ENCODE measurements at places on chromosomes 13 and 19.

DNA sequence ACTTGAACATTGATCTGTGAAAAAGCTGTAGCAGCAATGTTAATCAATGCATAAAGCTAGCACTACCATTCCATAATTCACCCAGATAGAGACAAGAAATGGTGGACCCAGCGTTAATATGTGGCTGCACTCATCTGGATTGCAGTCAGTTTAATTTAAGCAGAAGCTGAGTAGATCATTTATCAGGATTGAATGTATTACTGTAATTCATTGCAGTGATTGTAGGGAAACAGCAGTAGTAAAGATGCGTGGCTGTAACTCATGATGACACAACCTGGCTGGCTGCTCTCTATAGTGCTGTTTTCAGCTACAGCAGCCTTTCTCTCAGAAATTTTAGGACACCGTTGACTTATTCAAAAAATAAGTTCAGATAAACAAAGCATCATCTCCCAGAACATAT, 499.5 kb upstream of the SLITRK6 start:
- no peak for DNase-seq

DNA sequence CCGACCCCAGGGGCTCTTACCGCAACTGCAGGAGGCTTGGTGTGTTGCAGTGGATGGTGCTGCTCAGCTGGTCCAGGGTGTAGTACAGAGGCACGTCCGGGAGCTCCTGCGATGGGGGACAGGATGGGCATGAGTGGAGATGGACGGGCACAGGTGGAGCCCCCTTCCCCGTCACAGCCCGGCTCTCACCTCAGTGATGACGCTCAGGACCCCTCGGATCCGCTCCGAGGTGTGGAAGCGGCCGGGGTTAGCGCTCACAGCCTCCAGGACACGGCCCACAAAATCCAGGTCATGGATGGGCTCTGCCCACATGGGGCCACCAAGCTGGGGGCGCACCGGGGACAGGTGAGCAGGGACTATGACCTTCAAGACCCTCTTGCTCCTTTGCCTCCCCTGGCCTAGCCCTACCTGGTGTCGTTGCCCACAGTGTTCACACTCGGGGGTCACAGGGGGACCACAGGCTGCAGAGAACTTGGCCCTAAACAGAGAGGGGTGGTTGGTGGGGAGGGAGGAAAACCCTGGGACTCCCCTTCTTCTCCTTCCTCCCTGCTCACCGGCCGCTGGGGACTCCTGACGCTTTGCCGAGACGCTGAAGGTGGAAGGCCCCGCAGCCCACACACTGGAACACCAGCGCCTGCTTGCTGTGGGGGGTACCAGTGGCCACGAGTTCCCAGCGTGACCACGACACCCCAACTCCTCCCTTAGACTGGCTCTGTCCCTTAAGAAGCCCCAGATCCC, 6.9 kb upstream of the LYL1 start:
- no peak for DNase-seq

DNA sequence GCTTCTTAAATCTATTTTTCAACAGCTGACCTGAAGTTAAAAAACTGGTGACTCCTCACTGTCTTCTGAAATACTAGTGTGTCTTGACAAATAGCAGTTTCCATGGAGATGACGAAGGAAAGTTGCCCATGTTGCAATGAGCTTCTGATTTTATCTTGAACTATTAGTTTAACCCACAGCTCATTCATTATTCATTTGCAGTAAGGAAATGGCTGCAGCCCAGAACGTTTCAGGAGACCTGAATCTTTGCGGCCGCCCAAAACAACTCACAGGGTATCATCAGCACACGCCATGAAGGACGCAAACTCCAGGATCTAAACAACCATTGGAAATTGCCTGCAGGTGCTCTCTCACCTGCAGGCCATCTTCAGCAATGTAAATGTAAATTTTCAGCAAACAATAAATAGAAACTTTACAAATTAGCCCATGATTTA, 142.5 kb downstream of the DCLK1 start:
- DNase-seq: no peak

- DNase-seq: no peak
These were observed 17.2 kb downstream of the BLOC1S3 start for GRCh38 chr19:45195764-45196163.

DNA sequence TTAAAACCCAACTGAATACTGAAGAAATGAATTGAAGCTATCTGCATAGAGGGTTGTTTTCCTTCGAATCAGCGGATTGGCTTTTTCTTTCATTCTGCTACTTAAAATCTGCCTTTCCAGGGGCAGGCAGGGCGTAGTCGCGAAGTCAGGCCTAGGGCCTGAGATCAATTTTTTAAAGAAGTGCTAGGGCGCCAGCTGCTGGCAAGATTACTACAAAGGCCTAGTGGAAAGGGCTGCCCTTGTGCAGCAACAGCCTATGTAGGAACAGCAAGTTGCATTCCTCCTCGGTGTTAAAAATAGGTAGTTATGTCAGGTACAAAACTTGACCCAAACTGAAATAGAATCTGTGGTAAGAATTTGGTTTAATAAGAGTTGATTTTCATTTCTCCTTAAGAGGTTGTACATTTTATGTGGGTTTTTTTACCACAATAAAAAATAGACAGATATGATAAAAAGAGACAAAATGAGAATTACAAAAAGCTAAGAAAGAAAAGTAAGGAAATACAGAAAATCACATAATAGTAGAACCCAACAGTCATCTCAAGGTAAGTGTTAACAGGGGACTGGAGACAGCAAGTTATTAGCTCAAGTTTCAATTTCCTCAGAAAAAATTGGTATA, 9.5 kb upstream of the URAD start:
- DNase-seq: peak; percentile 28

DNA sequence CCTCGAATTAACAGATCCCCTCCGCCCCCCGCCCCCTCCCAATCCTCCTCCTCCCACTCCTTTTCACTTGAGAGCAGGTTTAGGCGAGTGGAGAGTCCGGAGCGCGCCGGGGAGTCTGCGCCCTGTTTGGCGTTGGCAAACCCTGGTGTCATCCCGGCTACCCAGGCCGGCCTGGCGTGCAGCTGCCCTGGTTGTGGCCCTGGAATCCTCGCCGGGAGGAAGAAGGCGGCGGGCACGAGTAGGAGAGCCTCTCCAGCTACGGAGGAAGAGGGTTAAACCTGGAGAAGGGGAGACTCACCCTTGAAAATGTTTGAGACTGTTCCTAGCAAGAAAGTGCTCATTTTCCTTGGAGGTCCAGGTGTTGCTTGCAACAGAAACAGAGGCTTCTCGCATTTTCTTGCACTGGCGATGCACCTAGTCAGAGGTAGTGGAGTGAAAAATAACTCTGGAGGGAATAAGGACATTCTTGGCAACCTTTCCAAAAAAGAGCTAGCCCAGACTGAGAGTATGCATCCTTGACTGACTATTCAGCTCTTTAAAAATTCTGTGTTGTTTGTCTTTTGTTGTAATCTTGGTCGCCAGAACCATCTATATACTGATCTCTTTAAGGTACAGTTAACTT, 1.3 kb upstream of the SOX21 start:
- no peak for DNase-seq

DNA sequence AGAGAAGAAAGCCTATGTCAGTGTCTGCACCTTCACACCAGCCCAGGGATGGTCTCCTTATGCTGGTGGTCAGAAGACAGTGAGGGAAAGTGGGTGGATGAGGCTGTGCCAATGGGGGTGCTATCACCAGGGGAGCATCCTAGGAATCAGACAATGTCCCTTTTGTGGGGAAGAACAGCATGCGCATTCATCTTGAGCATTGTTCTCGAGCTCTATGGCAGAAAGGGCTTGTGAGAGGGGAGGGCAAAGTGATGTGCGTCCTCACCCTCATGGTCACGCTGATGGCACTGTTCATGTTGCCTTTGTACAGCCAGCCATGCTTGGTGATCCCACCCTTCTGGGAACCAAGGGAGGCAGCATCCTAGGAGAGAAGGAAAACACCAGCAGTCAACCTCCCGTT, 56.1 kb downstream of the DOCK9 start:
- no peak for DNase-seq

GRCh38 chr13:76331943-76332712, 554.1 kb downstream of the KCTD12 start:
- no peak for DNase-seq

- DNase-seq: no peak
These were observed 527 bp downstream of the PODNL1 start for GRCh38 chr19:13937479-13938300.

DNA sequence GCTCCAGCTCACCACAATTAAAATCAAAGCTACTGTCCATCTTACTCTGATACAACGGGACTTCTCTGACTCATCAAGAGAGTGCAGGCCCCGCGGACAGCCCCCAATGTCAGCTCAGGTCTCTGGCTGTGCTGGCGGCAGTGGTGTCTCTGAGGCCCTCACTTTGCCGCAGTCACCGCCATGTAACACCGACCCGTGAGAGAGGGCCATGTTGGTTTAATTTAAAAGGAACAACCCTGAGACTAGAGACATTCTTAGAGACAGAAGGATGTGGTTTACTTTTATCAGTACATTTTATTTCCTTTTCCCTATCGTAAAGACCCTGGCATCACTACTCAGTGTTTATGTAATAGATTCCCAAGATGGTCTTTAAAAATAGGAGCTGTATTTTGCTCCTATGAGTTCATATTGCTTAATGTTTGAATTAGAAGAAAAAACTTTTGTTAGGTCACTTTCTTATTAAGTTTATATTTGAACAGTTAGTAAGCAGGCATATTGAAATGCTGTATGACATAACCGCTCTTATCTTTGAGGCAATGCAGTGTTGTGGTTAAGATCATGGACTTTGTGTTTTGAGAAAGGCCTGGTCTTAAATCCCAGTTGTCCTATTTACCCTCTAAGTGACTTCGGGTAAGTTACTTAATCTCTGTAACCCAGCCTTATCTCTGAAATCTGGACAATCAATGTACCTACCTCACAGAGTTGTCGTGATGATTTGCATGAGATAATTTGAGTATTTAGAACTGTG, 23.4 kb downstream of the DGKH start:
- DNase-seq: no peak

DNA sequence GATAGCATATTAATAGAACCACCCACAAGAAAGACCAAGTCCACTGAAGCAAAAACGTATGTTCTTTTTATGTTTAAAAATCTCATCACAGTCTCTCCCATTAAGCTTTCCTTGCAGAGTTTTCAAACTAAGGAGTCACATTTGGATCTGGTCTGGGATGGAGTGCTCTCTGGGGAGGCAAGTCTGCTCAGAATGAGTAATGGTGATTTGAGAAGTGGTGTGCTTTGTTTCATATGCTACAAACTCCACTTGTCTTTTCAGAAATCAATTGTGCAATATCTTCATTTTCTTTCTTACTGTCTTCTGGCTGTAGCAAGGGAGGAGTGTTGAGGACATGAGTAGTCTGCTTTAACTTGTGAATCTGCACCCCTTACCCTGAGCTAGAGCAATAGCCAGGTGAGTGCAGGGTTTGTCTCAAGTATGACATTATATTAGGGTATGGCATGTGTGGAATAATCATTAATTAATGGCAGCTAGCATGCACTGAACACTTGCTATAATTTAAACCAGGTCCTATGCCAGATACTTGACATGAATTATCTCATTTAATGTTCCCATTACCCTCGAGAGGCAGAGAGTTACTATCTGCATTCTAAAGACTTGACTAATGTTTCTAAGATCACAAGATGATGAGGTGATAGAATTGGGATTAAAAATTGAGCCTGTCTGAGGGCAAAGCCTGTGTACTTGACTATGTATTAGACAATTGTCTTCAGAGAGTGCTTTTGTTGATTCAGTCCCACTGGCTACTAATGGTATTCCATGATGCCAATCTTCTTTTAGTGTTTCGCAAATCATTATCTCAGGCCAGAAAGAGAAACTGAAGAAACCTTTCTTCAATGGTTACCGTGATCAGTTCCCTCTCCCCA, 171.8 kb downstream of the GPC6 start:
- no peak for DNase-seq

- DNase-seq: peak; percentile 47
These were observed 5.5 kb upstream of the LILRA6 start for GRCh38 chr19:54248016-54248601.

DNA sequence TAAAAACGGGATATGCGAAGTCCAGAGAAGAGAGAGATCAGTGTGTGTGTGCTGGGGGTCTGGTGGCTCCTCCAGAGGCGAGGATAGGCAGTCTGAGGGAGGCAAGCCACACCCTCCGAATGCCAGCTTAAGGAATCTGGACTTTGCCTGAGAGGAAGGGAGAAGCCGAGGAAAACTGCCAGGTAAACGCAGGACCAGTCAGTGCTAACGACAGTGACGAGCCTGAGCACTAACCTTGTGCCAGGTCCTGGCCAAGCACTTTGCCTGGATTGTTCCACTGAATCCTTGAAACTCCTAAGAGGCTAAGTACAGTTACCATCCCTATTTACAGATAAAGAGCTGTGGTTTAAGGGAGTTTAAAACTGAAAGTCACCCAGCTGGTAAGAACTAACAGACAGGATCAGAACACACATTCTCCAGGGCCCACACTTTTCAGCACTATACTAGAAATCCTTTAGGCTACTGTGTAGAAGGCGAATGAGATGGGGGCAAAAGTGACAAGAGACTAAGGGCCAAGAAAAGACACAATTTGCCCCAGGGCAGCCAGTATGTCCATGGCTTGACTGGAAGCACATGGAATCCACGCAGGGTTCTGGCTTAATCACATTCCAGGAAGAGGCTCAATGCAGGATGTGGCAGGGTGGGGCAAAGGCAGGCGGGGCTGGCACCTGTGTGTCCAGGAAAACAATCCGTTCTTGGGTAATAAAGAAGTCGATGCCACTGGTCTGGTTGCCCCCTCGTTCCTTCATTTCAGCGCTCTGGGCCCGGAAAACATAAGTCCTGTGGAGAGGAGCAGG, 15.1 kb downstream of the SMG9 start:
- no peak for DNase-seq

- no peak for DNase-seq
These were observed 20.8 kb upstream of the SEMA6B start for GRCh38 chr19:4580021-4580901.

DNA sequence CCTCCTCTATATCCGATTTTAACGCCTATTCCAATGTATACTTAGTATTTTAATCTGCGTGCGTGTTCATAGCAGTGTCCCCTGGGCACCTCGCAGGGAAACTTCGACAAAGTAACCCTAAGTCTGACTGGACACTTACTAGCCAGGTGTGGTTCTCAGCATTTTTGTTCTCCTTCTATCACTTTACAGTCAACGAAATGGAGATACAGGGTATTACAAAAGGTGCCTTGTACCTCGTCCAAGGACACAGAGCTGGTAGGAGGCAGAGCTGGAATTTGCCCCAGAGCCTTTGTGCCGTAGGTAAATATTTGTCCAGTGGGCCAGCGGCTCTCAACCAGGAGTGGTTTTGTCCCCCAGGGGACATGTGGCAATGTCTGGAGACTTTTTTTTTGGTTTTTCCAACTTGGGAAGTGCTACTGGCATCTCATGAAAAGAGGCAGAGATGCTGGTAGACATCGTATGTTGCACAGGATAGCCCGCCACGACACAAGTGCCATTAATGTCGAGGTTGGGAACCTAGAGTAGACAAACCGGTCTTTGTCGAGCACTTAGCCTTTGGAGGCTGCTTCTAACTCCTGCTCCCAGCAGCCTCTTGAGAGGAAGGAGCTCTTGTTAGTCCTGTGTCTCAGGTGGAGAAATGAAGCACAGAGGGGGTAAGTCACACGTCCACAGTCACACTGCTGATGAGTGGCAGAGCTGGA, 1.1 kb downstream of the ZNF444 start:
- no peak for DNase-seq

GRCh38 chr19:46776927-46777911, 11.2 kb downstream of the SLC1A5 start:
- DNase-seq: peak; percentile 48

GRCh38 chr19:51091126-51091525, 8.4 kb upstream of the KLK14 start:
- DNase-seq: no peak

- no peak for DNase-seq
These were observed 82.4 kb upstream of the MBNL2 start for GRCh38 chr13:97139691-97140090.

- DNase-seq: no peak
These were observed 71.6 kb downstream of the SHISA2 start for GRCh38 chr13:25980255-25980654.

- DNase-seq: peak; percentile 66
These were observed at the start of gene EHD2 for GRCh38 chr19:47713046-47714021. EHD2 (plus strand) TSS chr19:47713422; CDS start chr19:47716613, 3,191 bp downstream.
